CD4-positive, alpha-beta T cell treated with Interleukin-4 for 1 hour (primary cell): ENCODE measurements at places on chromosomes 6 and 20.

DNA sequence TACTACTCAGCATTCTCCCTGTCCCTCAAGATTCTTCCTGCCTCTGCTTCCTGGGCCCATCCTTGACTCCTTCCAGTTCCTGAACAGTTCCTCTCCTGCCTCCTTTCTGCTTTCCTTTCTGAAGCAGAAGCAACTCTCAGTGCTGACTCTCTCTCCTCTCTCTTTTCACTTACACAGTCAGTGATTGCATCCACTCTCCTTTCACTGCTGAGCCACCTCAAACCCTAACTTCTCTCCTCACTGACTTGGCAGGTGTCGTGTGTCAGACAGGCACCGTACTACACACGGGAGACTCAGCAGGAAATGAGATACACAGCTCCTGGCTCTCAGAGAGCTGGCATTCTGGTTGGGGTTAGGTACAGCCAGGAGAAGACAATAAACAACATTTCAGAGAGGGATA, 5.6 kb downstream of the ABHD16A start:
- no peak for DNase-seq

DNA sequence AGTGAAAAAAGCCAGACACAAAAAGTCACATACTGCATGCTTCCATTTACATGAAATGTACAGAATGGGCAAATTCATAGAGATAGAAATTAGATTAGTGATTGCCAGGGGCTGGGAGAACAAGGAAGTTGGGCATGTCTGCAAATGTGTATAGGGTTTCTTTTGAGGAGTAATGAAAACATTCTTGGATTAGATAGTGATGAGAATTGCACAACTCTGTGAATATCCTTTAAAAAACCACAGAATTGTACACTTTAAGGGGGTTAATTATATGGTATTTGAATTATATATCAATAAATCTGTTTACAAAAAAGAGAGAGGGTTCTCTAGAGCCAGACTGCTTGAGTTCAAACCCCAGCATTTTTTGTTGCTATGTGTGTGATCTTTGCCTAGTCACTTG, 188.1 kb downstream of the CDC5L start:
- DNase-seq: no peak

DNA sequence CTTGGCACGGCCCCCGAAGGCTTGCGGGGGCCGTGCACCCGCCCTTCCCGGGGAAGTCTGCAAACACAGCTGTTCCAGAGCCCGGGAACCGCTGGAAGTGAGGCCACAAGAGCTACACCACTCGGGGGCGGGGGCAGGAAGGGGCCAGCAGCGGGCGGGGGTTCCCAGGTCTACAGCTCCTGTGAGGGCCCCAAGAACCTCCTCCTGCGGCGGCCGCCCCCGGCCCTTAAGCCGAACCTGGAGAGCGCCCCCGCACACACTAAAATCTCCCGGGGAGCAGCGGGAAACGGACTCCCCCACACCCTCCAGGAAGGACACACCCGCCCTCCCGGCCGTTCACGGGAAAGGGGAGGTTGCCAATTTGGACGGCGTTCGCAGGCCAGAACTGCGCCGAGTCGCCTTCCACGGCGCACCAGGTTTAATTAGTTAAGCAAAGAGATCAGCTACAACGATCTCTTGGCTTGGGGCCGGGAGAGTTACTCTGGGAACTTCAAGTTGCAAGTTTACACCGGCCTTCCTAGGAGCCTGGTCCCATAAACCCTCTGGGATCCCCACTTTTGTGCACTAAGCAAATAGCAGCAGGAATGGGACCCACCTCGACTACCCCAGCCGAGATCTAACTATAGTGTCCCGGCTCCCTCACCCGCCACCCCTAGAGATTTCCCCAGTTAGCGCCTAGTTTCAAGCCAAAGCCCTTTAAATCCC, 1.7 kb downstream of the JAG1 start:
- DNase-seq: no peak

DNA sequence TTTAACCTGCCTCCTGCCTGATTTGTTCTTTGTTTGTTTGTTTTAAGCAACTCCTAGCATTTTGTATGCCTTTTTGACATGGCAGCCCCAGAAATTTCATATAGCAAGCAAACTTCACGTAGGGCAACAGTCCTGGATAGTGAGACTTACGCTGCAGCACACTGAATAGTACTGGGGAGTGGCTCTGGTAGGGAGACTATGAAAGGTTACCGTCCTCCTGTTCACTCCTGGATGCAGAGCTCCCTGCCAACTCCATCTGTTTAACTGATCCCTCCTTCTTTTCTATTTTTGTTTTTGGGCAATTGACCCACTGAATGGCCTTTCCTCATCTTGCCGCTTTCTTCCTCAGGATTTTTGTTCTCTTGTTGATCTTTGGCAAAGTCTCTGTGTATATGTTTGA, 44.5 kb upstream of the BMP6 start:
- no peak for DNase-seq

DNA sequence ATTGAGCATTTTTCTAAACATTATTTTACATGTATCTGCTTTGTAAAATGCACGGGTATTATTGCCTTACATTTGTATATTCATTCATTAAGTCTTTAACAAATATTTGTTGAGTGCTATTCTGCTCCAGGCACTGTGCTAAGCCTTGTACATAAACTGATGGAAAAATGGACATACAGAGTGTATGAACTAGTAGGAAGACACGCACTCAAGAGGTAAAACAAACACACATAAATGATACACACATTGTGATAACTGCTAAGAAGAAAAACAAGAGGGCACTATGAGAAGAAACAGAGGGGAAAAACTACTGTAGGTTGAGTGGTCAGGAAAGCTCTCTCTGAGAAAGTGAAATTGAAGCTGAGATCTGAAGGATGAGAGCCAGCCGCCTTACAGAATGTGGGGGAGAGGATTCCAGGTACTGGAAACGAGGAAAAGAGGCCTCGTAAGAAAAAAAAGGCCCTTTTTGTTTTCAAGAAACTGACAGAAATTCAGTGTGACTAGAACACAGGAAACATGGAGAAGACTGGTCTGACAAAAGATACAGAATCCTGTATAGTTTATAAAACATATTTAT, 117.5 kb downstream of the EYA4 start:
- DNase-seq: no peak

DNA sequence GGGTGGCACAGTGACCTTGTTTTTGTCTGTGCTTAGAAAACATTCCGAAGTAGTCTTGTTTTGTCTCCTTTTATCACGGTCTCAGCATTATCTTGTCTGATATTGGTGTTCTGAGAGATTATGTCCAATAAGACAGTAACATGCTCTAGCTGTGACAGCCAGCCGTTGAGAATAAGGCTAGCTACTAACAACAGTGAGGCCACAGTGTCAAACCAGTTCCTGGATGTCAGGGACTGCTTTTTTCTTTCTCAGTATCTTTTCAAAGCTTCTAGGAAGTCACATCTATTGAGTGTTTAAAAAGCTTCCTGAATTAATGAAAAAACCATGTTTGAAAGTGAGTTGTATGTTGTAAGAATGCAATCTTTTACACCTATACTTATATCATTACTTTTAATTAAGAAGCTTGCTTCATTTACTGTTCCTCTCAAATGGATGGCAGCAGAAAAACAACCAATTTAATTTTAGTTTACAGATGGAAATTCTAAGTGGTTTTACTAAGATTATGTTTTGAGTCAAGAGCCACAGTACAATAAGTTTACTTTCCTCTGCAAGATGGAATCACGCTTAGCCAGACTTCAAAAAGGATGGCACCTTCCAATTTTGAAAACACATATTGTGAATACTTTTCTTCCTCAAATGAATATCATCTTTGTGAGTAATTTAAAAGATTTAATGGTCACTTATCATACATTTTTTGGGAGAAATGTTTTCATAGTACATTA, 53.1 kb downstream of the MAP3K7 start:
- no peak for DNase-seq

- DNase-seq: no peak
These were observed 171.0 kb downstream of the GPX5 start for GRCh38 chr6:28696682-28697081.

DNA sequence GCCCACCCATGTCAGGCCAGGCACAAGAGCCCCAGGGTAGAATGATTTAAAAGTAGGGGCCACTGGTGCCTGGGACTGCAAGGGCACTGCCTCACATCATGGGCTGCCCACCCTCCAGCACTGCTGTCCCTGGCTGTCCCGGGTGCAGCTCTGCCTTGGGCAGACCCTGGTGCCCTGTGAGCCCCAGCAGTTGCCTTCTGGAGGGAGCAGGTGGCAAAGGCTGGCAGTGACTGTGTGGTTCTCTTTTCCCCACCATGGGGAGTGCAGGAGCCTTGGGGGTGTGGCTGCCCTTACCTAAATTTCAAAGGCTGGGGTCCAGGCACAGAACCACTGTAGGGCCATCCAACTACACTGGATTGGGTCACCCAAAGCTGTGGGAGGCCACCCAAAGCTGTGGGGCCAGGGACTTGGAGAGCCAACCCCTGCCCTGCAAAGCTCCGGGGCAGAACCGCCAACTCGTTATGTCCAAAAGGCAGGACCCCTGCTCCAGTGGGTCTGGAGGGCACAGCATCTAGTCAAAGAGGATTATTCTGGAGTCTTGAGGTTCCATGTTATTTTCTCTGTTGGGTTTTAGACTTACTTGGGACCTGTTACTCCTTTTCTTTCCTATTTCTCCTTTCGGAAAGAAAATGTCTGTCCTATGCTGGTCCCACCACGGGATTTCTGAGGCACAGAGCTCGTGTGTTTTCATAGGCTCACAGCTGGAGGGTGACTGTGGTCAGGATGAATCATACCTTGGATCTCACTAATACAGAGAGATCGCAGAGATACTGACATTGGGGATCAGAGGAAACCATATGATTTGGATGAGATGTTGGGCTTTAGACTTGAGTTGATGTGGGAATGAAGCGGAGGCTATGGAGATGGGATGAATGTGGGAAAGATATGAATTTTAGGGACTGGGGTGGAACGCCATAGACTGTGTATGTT, 65.3 kb downstream of the RAMACL start:
- no peak for DNase-seq

- DNase-seq: no peak
These were observed 145.2 kb downstream of the SYCP2 start for GRCh38 chr20:59788196-59788735.

DNA sequence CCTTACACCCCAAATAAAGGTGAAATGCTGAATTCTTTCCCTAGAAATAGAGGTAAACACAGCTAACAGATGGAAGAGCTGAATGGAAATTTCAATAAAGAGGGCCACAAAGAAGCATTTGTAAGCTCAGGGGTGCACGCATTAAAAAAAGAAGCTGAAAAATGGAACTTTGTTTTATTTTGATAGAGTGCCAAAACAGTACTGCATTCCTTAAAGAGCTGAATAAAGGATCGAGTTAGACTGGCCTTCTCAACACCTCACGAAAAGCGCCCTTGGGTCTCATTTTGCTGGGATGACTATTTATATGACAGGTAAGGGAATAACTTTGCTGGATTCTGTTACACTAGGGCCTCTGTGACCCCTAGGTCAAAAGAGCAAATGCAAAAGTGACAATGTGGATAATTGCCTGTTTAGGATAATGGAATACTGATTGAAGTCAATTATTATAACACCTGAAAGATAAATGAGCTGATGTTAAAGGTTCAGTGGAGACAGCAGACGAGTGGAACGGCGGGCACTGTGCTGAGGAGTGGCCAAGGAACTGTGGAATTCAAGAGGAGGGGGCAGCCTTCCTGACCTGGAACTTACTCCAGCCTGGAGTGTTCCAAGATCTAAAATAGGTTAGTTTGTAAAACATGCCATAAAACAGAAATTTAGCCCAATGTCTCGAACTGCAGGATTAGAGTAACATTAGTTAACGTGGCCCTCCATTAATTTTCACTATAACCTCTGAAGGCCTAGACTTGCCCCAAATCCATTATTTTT, 168.4 kb downstream of the FOXC1 start:
- DNase-seq: no peak

DNA sequence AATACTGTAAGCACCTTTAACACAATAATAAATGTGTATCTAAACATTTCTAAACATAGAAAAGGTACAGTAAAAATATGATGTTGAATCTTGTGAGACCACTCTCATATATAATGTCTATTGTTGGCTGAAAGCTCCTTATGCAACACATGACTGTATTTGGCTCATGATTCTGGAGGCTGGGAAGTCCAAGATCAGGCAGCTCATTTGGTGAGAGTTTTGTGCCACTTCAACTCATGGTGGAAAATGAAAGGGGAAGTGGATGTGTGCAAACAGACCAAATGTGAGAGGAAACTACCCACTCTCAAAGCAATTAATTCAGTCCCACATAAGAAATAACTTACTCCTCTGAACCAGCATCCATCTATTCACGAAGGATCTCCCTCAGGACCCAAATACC, 257.7 kb upstream of the OPRM1 start:
- no peak for DNase-seq

DNA sequence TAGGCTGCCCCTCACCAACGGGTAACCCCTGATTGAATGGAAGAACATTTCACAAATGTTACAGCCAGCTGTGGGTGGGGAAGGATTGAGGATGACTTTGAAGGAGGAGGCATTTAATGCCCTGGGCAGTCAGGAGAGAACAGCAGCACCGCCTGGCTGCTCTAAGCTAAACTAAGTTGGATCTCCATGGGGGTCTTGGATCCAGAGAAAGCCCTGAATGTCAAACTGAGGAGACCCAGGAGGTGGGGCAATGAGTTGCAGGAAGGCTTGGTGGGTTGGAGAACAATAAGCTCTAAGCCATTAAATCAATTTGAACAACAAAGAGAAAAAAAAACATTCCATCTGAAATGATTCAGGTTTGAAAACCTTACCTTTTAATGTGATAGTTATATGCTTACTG, 35.4 kb downstream of the TMX4 start:
- DNase-seq: no peak

DNA sequence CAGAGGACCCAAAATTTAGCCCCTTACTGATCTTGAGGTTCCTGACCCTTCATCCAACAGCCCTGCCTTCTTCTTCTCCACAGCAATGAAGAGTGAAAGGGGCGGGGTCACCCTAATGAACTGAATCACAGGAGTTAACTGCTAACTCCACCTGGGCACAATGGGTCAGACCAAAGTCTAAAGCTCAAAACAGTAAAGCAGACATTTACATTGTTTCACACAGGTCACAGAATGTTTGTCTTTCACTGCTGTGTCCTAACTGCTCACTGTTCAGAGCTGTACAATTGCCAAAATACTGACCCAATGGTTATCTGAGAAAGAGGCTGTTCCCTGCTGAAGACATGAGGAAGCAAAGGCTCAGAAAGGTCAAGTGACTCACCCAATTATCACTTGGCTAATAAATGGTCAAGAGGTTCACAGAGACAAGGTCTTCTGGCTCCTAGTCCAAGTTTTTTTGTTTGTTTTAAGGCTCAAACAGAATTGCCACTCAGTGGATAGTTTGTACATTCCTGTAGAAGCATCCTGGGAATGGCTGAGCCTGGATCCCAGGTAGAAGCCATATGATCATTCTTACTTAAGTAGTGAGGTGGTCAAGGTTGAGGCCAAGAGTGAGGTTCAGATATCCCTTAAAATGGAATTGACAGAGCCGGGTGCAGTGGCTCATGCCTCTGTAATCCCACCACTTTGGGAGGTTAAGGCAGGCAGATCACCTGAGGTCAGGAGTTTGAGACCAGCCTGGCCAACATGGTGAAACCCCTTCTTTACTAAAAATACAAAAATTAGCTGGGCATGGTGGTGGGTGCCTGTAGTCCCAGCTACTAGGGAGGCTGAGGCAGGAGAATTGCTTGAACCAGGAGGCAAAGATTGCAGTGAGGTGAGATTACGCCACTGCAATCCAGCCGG, 35.1 kb upstream of the FAM83C start:
- no peak for DNase-seq
